Activated CD4-positive, CD25-positive, alpha-beta regulatory T cell (primary cell): ENCODE measurements at places on chromosomes 7 and 10.

- DNase-seq = no peak
Measured at GRCh38 chr7:142809671-142810070, 38.9 kb downstream of the PRSS2 start.

DNA sequence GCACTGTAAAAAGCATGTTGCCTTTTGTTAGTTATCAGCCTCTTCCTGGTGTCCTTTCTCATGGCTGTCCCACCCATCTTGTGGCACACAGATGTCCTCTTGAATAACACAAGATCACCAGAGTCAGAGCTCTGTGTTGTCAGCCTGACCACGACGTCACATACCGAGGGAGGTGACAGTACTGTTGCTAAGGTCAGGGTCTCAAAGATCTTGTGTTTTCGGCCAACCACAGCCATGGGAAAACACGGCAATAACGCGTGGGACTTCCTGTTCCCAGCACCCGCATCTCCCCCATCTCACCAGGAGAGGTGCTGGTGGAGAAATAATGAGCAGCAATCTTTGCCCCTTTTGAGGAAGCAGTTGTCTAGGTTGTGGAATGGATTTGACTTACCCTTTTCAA lies 40.4 kb downstream of the NPVF start:
- DNase-seq = no peak

DNA sequence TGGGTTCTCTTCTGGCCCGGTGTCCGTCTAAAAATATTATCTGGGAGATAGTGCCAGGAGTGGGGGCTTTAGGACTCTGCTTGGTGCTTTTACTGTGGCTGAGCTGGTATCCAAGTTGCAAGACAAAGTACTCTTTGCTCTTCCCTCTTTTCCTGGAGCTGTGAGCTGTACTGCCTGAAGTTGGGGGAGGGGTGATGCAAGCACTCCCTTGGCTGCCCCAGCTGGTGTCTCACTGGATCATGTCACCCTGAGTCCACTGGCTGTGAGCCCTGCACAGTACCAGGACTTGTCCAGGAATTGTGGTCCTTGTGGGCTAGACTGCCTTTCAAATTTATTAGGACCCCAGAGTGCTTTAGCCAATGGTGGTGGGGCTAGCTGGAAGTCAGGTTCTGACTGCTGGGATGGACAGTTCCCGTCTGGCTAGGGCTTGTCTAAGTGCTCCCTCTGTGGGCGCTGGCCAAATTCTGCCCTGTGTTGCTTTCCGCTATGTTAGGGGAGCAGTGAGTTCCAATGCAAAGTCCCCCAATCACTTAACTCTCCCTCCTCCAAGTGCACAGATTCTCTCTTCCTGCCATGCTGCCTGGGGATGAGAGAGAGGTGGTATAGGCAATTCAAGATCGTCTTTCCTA lies 13.1 kb downstream of the CC2D2B start:
- DNase-seq = no peak

DNA sequence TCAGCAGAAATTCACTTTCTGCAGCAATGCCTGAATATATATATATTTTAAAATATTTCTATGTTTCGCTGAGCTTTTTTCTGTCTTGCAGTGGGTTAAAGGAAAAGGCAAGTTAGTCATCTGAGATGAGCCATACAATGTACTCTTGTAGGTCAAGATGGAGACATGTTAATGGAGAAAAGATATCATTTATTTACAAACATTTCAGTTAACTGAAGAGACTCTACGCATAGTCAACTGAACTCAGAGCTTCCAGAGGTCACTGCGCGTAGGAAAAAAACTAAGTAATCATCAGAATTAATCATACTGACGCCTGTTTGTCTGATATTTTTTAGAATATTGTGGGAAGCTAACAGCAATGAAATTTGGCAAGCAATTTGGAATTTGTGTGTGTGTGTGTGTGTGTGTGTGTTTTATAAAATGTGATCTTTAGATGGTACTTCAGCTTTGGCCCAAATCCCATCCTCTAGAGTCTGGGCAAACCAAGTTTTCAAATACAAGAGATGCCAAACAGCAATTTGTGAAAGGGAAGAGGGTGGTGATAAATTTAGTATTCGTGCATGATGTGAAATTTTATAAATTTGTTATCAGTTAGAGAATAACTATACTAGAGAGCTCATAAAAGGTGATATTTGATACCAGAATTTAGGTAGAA lies 193.9 kb upstream of the AGR3 start:
- DNase-seq = no peak

DNA sequence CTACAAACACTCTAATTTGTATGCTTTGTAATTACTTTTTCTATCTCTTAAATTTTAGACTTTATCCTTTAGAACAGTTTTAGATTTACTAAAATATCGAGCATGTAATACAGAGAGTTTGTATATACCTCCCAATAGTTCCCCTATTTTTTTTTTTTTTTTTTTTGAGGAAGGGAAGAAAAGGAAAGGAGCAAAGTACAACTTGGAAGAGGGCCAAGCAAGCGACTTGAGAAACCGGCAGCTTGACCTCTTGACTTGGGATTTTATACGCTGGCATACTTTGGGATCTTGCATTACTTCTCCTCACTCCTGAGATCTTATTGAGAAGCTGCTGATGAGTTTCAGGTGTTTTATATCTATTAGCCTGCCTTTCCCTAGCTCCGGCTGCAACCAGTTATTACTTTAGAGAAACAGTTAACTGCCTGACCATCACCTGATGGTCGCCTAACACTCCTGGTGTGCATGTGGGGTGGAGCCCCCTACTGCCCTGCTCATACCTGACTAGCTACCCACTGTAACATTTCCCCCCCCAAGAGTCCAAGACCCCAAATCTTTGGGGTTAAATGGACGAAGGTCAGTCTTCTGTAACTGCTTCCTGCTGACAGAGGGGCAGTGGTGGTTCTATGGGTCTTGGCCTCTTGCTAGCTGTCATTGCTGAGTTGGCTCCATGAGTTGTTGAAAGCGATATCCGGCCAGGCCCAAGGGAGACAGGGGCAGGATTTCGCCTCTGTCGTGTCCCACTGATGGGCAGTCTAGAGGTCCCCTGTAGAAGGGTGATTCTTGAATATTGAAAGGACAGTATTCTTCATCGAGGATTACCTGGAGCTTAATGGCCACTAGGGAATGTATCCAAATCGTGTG lies 28.5 kb downstream of the MKLN1 start:
- no peak for DNase-seq

- no peak for DNase-seq
Measured at GRCh38 chr10:97096261-97097083, 89.3 kb downstream of the SLIT1 start.

DNA sequence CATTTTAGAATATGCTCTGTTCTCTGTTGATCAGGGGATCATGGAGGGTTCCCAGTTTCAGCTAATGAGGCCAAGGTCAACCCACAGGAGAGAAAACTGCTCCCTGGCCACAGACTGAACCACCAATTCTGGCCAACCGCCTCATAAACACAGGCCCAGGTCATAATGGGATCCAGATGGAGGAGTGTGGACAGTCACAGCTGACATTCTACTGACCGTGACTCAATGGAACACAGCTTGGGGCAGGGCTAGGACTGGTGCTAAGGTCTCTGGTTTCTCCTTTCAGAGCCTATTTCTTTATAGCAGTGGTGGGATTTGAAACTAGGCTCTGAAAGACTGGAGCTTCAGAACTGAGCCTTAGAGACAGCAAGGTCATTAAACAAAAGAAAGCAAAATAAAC lies 68.3 kb downstream of the HIPK2 start:
- DNase-seq = no peak

GRCh38 chr10:36819781-36820180 lies 305.6 kb upstream of the ANKRD30A start:
- no peak for DNase-seq

DNA sequence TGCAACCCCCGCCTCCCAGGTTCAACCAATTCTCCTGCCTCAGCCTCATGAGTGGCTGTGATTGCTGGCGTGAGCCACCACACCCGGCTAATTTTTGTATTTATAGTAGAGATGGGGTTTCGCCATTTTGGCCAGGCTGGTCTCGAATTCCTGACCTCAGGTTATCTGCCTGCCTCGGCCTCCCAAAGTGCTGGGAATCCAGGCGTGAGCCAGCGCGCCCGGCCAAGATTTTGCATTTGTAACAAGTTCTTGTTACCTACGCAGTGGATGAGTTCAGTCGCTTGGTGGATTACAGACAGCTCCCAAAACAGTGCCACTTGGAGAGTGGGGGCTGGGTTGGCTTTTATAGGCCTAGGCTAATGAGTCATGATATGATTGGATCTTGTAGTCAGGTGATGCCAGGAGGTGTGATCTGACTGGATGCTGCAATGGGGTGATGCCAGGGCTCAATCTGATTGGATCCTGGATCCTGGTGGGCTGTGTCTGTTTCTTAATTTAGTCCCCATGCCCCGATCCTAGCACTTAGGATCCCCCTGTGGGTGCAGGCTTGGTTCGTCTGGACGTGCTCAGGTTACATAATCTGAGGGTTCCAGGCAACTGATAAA lies 20.3 kb downstream of the SBDS start:
- DNase-seq = no peak

- no peak for DNase-seq
Measured at GRCh38 chr10:69223028-69223342, 2.9 kb downstream of the HKDC1 start.

DNA sequence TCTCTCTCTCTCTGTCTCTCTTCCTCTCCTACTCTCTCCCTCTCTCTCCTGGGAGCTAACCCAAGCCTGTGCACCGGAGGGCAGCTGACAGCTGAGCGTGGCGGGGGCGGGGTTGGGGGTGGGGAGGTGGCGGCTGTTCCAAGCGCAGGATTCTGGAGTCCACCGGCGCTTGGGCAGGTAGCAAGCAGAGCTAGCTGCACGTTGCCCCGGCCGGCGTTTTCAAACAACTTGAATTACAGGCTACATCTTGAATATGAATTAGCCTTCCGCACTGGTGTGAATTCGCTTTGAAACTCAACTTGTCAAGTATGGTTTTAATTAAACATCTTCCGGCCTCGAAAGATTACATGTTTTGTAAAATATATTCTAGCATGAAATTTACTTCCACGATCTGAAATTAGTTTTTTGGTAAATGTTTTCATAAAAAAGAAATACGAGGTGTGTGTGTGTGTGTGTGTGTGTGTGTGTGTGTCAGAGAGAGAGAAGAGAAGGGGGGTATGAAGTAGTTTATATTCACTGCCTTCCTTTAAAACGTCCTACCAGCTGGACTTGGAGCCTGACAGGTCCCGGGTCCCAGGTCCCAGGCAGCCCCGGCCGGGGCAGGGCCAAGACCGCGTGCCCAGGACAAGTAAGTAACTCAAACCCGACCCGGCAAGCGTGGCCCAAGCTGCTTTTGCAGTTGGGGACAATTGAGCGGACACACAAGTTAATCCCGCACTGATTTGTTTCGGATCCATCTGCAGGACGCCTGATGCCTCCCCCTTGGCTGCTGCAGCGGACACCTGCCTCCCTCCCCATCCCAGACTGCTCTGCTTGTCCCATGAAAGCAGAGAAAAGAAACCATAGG lies 9.0 kb upstream of the DLX6 start:
- DNase-seq = no peak

- DNase-seq = no peak
Measured at GRCh38 chr10:72597897-72598296, 28.0 kb downstream of the MICU1 start.

DNA sequence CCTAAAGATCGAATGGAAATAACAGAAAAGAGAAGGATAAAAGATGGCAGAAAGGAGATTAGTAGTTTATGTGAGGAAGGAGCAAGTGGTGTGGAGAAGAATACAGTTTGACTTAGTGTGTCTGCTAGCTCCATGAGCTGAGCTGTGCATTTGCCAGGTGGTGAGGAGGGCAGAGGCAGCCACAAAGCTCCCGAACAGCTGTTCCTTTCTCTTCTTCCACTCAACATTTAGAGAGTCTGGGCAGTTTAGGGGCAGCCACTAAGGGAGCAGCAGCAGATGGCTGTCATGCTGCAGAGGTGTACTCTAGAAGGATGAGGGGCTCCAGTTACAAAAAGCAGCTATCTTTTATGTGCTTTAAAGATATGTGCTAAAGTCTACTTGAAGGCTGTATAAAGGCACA lies 674.4 kb downstream of the GRM8 start:
- no peak for DNase-seq

DNA sequence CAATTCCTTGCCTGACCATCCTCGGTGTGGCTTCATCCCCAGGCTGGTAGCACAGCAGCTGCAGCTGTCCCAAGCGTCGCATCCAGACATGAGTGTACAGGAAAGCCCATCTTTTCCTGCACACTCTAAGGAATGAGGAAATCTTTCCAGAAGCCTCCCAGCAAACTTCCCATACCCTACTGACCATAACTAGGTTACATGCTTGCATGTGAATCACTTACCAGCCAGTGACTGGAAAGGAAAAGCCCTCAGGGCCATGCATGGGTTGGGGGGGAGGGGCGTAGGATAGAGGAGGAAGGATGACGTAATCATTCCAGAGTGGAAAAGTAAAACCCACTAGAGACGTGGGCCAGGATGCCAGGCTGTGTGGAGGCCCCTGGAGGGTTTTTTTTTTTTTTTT lies 18.9 kb upstream of the ZNF212 start:
- no peak for DNase-seq

GRCh38 chr7:30146127-30146612 lies 11.4 kb downstream of the MTURN start:
- DNase-seq = no peak

DNA sequence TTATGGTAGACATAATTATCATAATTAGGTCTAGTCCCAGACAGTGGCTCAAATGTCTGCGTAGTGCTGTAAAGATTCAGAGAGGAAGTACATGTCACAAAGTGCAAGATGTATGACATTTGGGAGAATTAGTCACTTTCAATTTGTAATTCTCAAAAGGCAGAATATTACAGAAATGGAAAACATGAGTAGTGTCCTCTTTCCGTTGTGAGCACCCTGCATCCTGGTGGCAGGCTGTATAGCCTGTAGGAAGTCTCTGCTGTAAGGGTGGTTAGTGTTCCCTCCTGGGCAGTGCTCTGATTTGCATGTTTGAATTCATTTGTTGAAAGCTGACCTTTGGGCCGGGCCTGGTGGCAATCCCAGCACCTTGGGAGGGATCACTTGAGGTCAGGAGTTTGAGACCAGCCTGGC lies 17.0 kb downstream of the CDK14 start:
- no peak for DNase-seq

DNA sequence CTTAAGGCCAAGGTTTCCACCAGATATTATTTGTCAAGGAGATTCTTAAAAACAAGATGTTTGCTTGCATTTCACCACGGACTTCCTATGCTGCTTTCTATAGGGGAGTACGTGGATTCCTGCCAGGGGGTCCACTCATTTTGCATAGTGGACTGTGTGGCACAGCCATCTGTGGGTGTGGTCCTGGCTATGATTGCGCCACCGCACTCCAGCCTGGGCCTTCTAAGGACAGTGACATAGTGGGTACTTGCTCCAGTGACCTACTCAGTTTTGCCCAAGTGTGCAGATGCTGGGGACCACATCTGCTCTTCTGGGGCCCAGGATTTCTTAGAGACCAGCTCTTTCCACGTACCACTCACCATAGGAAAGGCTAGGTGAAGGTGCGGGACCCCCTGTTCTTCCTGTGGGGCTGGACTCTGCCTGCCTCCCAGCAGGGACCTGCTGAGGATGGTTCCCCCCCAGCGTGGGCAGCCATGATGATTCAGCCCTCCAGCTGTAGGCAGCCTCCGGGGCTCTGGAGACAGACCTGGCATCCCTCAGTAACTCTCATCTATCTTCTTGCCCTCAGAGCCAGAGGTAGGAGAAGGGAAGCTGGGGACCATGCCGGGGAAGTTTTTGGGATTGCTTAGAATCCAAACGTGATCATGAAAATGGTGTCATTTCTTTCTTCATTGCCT lies 42.9 kb downstream of the HK1 start:
- DNase-seq = no peak

GRCh38 chr7:44133295-44133694 lies 7.8 kb downstream of the MYL7 start:
- DNase-seq = no peak

GRCh38 chr10:75390178-75390577 lies 11.4 kb downstream of the ZNF503 start:
- DNase-seq = no peak

- peak; percentile 75 for DNase-seq
Measured at GRCh38 chr10:14583252-14583651, 191.4 kb downstream of the FAM107B start.

- no peak for DNase-seq
Measured at GRCh38 chr7:30177965-30178364, 43.2 kb downstream of the MTURN start.
